ENCODE measurements at places on chromosomes 4 and X.

DNA sequence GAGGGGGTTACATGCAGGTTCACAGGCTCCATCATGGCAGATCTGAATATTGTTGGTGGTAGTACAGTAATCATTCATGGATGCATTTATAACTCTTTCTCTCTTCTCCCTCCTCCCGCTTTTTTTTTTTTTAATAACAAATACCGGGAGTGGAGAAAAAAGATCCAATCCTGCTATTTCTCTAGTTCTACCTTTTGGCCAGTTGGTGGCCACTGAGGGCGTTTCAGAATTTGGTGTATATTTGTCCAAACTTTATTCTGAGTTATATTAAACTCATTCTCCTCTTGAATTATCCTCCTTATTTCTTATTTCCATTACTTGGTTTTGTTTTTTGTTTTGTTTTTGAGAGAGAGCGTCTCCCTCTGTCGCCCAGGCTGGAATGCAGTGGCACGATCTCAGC is 74.8 kb downstream of the HMGB2 start:
- DNase-seq = no peak

GRCh38 chrX:14003028-14003427 is 26.7 kb downstream of the GEMIN8 start:
- no peak for DNase-seq

GRCh38 chr4:39043861-39044363 is 11.7 kb upstream of the TMEM156 start:
- DNase-seq = no peak

GRCh38 chr4:176013476-176014247 is 52.0 kb upstream of the WDR17 start:
- DNase-seq = no peak

DNA sequence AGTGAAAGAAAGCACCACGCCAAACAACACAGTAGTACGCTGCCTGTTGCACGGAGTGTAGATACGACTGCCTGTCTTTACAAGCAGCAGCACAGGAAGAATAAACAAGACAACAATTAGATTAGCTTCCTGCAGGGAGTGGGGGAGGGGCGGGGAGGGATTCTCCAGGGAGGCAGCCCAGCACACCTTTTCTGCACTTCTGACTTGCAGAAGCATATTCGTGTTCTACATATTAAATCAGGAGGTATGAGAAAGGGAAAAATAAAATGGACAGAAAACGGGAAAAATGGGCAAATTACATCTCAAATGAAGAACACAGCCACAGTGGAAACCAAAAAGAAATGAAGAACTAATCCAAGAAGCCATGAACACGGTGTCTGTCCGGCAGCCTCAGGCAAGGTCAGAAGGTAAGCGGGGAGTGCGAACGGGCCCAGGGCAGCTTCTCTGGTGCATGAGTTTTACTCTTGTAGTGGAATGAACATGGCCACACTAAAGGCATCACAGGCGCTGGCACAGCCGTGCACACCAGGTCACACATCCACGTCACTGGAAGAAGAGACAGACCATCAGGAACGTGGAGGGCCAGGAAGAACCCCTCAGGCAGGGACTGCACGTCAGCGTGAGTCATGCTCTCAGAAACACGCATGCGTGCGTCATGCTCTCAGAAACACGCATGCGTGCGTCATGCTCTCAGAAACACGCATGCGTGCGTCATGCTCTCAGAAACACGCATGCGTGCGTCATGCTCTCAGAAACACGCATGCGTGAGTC is 20.1 kb upstream of the ADRA2C start:
- no peak for DNase-seq

GRCh38 chrX:72042852-72043248 is 88.9 kb downstream of the RTL5 start:
- DNase-seq = no peak

- DNase-seq = no peak
Observed at GRCh38 chrX:67558267-67558666, 14.4 kb downstream of the AR start.

DNA sequence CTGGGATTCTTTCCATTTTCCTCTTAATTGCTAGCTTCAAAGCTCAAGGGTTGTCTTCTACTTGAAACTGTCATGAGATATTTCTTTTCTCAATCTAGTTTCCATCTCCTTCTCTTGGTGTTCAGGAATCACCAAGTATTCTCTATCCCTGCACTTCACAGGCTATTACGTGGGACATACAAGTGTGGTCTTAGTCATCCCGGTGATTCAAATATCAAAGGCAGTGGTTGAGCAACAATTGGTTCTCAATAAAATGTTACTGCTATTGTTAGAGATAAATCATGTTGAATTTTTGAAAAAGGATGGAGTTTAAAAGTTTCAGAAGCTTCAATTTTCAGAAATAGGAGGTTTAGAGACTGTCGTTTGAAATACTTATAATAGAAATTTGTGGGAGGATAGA is 812.9 kb downstream of the FSTL5 start:
- DNase-seq = no peak

DNA sequence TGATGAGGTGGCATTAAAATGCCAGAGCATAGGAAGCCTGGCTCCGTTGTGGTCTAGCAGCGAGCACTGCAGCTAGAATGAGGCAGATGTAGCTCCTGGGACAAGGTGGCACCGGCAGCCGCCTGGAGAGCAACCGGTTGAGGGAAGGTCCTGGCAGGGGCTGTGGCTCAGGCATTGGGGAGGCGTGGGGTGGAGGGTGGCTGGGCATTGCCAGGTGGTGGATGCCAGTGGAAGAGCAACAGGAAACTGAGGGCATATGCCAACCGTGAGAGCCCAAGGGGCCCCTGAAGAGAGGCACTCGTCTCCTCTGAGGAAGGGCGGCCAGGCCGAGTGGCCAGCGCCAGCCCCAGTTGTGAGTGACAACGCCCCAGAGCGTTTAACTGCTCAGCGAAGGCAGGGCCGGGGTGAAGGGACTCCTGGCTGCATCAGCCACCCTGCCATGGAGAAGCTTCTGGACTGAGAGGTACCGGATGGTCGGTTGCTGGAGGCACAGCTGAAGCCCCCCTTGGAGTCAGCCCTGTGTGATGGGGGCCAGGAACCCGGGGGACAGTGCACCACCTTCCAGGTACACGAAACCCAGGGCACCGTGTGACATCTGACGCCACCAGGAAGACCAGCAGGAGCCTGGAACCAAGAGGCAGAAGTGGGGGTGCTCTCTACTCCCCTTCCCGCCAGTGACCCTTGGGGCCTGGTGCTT is 13.2 kb upstream of the PDE6B start:
- DNase-seq = no peak

- no peak for DNase-seq
Observed at GRCh38 chr4:23680671-23681518, 209.0 kb downstream of the PPARGC1A start.

DNA sequence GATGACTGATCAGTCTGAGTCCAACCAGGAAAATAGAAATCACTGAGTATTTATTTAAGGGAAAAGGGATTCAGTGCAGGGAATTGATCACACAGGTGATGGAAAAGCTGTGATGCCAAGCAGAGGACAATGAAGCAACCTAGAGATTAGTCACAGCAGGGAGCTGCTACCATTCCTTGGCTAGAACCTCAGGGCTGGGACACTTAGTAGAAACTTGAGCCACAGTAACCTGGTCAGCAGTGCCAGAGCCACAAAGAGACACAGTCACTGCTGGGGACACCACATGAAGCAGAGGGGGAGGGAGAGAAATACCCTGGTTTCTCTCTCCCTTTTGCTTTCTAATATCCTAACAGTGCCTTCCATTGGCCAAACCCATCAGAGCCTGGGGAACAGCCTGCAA is 38.7 kb downstream of the RTL9 start:
- DNase-seq = no peak

DNA sequence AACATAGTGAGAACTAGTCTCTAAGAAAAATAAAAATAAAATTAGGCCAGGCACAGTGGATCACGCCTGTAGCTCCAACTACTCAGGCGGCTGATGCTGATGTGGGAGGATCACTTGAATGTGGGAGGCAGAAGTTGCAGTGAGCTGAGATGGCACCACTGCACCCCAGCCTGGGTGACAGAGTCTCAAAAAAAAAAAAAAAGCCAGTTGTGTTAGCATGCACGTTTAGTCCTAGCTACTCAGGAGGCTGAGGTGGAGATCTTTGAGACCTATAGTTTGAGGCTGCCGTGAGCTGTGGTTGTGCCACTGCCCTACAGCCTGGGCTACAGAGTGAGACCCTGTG is 2.5 kb downstream of the DCK start:
- no peak for DNase-seq

DNA sequence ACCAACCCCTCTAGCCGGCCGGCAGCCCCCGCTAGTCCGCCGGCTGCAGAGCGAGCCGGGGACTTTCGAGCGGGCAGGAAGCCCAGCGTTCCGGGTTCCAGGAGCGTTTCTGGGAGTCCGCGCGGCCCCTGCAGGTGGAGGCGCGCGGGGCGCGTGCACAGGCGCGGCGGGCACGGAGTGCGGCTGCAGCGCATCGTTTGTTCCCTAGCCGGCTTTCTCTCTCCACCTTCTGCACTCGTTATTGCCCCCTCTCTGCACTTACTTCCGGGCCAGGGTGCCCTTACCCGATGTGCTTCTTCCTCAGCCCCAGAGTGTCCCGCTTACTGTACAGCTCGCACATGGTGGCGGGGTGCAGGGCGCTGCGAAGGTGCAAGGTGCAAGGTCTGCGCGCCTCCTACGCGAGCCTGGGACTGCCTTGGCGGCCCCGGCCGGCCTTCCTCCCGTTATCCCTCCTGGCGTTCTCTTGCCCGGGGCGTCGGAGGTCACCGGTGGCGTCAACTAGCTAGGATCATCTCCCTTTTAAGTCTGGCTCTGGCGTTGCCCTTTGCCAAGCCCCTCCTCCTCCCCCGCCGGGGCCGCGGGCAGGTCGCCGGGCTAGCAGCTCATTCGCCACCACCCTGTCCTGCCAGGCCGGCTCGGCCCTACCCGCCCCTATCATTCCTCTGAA is at the start of gene ETNPPL:
TSS of gene ETNPPL (minus strand) at position 495 of the 667 bp plus-strand sequence. CDS start at position 340, 155 bp downstream.
- DNase-seq = peak; percentile 51

GRCh38 chr4:136581119-136581518 is 951.2 kb downstream of the PCDH18 start:
- no peak for DNase-seq

DNA sequence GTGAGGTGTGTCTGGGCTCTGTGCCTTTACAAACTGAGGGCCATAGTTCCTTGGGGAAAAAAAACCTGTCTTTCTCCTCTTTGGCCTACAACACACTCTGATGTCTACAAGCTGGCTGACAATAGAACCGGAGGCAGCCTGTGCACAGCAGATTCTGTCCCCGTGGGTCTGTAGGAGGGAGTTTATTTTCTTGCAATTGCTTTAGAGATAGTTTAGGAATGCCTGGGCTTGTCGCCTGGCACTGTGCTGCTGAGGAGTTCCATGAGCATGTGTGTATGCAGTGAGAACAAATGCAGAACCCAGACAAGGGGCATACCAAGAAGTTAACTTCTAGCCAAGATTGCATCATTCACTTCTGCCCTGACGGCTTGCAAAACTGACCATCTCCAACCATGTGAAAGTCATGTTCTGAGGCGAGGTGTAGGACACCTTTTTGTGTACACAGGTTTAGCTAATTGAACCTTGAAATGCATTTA is 54.1 kb downstream of the CCNI start:
- no peak for DNase-seq

GRCh38 chrX:9519546-9520216 is 54.8 kb downstream of the TBL1X start:
- DNase-seq = no peak

DNA sequence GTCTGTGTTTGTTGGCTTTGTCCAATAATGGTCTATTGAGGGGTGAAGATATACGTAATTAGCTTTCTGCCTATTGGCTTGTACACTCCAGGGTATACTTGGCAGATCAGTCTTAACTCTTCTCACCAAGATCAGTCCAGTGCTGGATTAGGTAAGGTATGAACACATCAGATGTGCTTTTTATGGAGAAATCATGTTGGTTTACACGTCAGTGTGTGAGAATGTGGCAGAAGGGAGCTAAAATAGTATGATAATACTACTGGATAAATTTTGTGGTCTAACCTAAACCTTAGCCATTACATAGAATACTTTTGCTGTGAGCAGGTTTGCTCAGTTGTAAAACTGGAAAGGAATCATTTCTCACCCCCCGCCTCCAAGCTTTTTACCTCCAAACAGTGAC is 4.2 kb downstream of the PDHA1 start:
- no peak for DNase-seq

GRCh38 chr4:105306158-105306781 is 159.6 kb downstream of the TET2 start:
- DNase-seq = no peak

GRCh38 chr4:62913065-62913464 is 1496.2 kb downstream of the TECRL start:
- no peak for DNase-seq

DNA sequence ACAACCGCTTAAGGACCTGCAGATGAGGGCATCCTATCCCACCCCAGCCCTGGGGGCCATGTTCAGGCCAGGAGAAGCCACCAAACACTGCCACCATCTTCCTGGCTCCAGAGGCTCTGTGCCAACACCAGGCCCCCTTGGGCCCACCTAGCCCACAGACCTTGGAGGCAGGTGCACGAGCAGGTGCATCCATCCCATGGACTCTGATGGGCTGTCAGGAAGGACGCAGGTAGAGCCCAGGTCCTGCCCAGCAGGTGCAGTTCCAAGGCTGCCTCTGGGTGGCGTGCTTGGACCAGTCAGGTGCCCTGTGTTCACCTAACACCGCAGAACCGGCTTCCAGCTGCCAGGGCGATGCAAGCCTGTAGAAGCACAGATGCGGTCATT is 22.8 kb upstream of the PDE6B start:
- DNase-seq = no peak

DNA sequence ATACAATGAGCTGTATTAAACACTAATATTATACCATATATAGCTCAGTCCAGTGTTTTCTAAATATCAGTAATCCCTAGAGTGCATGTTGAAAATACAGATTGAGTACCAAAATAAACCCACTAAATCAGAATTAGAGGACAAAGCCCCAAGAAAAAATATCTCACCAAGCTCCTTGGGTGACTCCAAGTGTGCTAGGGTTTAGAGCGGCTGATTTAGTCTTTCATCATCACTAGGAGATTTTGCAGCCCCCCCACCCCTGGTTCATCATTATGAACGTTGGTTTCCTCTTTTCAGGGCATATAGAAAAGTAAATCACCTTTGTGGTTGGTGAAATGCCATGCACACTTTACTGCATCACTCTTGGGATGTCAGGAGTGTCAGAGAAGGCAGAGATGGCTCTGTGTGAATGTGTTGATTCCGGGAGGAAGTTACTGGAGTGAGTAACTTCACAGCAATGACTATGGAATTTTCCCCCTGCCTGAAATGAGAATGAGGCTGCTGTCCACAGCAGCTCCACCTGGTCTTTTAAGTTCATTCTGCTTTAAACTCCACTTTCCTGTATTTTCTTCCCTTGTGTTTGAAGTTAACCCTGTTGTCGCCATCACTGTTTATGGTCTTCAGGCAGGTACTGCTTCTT is 25.2 kb upstream of the ANAPC4 start:
- DNase-seq = no peak

GRCh38 chr4:81021981-81022380 is 8.5 kb upstream of the BMP3 start:
- DNase-seq = no peak

- no peak for DNase-seq
Observed at GRCh38 chr4:61805227-61805626, 605.1 kb downstream of the ADGRL3 start.

DNA sequence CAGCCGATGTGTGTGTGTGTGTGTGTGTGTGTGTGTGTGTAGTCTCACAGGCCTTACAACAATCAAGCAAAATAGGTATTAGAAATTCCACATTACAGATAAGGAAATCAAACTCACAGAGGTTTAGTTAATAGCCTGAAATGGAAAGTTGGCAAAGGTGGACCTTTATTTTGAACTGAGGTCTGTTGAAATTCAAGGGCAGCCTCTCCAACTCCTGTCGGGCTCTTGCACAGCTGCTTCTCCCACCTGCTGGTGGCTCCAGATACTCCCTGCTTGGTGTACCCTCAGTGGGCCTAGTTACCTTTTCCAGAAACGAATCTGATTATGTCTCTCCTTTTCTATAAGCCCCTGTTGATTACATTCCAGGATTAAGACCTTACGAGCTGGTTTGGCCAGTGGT is 195.9 kb downstream of the MGST2 start:
- no peak for DNase-seq
